Spinal cord (tissue), 10 donors: ENCODE measurements at places on chromosomes 12 and 14. TPM values are rescaled to one million over a fixed set of nuclear protein-coding genes. Genes with fewer than 3 reads are reported as not detected.

CLEC1B gene
- 0.50 TPM for total RNA-seq

DNA sequence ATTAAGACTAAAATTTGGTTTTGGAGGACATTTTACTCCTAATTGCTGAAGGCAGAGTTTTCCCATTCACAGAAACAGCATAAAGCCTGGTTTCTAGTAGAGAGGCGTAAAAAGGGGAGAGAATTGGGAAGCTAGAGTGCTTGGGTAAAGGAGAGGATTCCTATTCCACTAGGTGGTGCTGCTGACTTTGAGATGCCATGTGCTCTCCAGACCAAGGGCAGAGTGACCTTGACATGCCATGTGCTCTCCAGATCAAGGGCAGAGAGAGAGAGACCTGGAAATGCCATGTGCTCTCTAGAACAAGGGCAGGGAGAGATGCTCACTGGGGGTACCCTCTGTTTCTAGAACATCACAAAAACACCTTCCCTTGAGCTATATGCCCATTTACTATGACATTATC is 176.2 kb upstream of the PDZRN4 start:
- DNase-seq: no peak

PAX9 gene
- 0.79 TPM for total RNA-seq

- DNase-seq: no peak
These were observed 187.4 kb upstream of the ABCD2 start for GRCh38 chr12:39807043-39807442.

DNA sequence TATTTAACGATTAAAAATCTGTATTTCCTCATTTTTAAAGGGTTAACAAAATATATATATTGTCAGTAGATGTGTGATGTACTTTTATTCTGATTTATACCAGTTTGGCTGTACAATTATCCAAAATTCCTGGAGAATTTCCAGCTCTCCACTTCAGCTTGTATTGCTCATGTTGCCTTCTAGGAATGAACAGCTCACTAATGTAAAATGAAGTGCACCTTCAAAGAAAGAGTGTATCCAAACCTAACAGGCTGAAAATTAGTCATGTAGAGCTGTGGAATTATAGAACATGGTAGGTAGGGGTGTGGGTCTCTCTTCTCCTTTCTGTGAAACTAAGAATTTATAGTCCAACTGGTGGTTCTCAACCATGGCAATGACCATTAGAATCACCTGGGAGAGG is 362.0 kb downstream of the ETNK1 start:
- DNase-seq: no peak

OTUB2 gene
- 3.6 TPM for total RNA-seq

- no peak for DNase-seq
These were observed 97.3 kb downstream of the TRHDE start for GRCh38 chr12:72369423-72369959.

KLRD1 gene
- total RNA-seq: 1.4 TPM

DNA sequence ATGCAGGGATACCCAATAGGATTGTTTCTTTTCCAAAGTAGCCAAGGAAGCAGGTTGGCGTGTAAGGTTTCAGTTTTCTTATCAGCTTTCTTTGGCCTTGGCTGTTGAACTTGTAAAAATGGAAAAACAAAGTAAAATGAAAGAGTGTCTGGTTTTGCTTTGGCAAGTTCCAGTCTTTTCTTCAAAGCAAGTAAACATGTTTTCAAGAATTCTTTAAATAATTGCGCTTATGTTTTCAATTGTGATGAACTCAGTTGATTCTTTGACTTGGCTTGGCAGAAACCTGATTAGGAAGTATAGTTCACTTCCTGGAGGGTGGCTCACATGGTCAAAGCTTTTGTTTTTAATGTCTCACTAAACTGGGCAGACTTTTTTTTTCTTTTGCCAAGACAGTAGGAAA is 112.2 kb upstream of the USP44 start:
- no peak for DNase-seq

GRCh38 chr12:114826244-114826643 is 142.3 kb upstream of the TBX3 start:
- no peak for DNase-seq

ACOT6 gene
- total RNA-seq: 0.11 TPM

PAN2 gene
- 41.0 TPM for total RNA-seq

SLC6A15 gene
- total RNA-seq: 50.8 TPM
